Activated CD4-positive, alpha-beta T cell treated with anti-CD3 and anti-CD28 coated beads, Interleukin-2, Interleukin-6, amounts not matched to agents 100 ng/mL and 50 ng/mL, durations not matched to agents 16 hours and 8 hours (primary cell): ENCODE measurements at places on chromosomes 12 and 14.

GRCh38 chr14:95830386-95830785 is 46.2 kb upstream of the TUNAR start:
- no peak for DNase-seq

DNA sequence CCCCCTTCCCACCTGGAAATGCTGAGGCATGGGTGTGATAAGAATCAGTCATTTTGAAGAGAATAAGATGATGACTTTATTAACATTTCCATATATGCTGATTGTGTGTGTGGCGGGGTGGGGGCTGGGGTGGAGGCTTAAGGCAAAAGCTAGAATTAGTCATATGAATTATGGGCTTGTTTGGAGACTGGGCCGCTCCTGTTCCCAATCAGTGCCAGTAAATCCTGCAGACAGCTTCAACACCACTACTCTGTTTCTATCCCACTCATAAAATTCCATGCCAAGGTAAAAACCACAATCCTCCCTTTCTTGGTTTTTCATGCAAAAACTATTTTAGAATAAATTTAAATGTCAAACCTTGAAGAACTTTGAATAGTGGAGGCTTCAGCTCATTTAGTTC is 29.9 kb upstream of the SLC38A2 start:
- no peak for DNase-seq

DNA sequence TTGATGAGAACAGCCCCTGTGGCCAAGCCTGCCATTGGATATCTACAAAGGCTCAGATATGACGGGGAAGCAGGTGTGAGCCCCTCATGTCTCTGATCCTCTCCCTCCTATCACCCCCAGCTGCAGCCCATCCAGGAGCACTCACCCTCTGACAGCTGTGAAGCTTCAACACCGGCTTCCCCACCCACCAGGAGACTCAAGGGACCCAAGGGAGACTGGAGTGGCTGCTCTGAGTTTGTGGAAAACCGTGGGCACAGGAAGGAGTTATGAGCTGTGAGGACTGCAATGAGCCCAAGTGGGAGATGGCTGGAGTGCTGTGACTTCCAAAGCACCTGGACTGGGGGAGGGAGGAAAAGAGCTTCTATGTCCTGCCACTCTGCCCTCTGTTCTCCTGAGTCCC is 7.9 kb downstream of the IFI27L2 start:
- no peak for DNase-seq

- DNase-seq = peak; percentile 56
Observed at GRCh38 chr12:101634724-101635123, 40.0 kb downstream of the MYBPC1 start.

DNA sequence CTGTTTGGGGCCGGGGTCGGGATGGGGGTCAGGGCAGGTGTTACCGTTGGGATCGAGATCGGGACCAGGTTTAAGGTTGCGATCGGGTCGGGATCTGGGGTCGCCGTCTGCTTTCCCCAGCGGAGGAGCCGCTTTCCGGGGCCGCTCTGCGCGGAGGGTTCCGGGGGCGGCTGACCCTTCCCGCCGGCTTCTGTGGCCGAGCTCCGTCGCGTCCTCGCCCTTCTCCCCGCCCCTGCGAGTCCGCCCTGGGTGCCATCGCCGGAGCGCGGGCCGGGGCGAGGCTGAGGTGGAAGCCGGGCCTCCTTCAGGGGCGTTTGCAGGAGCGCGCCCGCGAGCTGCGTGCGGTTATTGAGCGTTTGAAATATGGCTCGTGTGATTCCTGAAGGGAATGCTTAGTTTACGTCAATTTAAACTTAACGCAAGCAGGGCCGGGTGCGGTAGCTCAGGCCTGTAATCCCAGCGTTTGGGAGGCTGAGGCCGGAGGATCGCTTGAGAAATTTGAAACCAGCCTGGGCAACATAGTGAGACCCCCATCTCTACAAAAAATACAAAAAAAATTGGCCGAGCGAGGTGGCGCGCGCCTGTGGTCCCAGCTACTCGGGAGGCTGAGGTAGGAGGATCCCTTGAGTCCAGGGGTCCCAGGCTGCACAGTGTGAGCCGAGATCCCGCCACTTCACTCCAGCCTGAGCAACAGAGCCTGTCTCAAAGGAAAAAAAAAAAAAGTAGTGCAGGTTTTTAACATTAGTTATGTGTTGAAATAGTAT is 620 bp downstream of the PGAM5 start:
- peak; percentile 37 for DNase-seq

- DNase-seq = no peak
Observed at GRCh38 chr14:102777711-102778337, 575 bp downstream of the TRAF3 start.
